SJSA1 (cell line): ENCODE measurements at places on chromosomes 3 and 15. TPM values are rescaled to one million over a fixed set of nuclear protein-coding genes. Genes with fewer than 3 reads are reported as not detected.

The RPUSD2 gene
- total RNA-seq: 16.4 and 25.9 TPM in 2 replicates

DNA sequence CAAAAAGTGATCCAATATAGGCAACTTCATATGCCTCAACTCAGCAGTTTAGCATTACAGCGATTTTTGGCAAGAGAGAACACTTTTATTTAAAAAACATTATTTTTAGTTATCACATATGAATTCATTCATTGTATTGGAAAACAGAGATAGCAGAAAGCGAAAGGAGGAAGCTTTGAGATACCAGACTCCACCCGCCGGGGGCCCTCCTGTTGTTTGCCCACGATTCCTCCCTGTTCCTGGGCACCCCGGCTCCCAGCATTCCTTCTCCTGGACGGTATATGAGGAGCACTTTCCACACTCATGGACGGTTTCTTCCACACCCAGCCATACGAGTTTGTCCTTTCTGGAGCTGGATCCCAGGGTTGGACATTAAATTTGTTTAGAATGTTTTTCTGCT is 18.2 kb downstream of the APBA2 start:
- no peak for DNase-seq

DNA sequence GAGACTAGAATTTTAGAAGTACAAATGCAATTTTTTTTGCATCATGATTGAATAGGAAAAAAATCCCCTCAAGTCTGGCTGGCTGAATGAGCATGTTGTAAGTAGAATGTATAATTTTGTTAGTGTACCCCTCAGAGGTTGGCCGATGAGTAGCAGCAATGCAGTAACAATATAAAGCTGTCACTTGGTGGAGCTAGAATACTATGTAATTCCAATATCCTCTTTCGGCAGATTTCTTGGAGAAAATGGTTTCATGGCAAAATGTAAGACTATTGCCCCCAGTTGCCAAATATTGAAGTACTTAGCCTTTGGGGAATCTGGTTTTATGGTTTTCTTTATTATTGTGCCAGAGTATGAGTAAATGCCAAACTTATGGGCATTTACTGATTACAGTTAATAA is 39.8 kb upstream of the SGO1 start:
- no peak for DNase-seq

The PARP3 gene
- 14.7 and 17.9 TPM in 2 replicates for total RNA-seq

- no peak for DNase-seq
Measured at GRCh38 chr3:88641033-88641604, 466.3 kb upstream of the EPHA3 start.

GRCh38 chr15:25248583-25249235 is 190.1 kb downstream of the UBE3A start:
- no peak for DNase-seq

- DNase-seq: no peak
Measured at GRCh38 chr15:49982584-49982983, 136.4 kb downstream of the ATP8B4 start.

GRCh38 chr3:35524856-35525255 is 114.5 kb upstream of the ARPP21 start:
- DNase-seq: no peak

The ESYT3 gene
- total RNA-seq: 0.06 and 0.76 TPM in 2 replicates

The ATP13A5 gene
- not detected in 2 replicates for total RNA-seq

The CEMIP gene
- total RNA-seq: 0.03 TPM in 1 of 2 replicates, not detected in the other

GRCh38 chr3:114451561-114452018 is 157.8 kb downstream of the TIGIT start:
- DNase-seq: peak; percentile 15

The CLEC3B gene
- total RNA-seq: 4.4 and 11.6 TPM in 2 replicates

The HCLS1 gene
- not detected in 2 replicates for total RNA-seq

DNA sequence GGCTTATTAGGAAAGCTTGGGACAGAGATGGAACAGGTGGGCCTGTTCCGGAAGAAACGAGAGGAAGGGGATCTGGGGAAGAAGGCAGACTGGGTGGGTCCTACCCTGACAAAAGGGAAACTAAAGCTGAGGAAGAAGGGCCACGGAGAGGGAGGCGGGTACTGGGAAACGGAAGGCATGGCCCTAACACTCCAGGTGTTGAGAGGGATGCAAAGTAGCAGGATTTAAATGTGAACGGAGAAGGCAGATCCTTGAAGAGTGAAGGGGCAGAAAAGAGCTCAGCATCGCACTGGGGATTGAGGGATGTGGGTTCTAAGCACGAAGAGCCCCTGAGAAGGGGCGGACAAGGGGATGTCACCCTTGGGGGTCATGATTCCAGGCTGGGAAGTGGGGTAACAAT is 735 bp downstream of the STIMATE start:
- DNase-seq: no peak

GRCh38 chr3:130795396-130795795 is 48.8 kb upstream of the PIK3R4 start:
- DNase-seq: no peak

- no peak for DNase-seq
Measured at GRCh38 chr3:78015856-78016255, 976.0 kb downstream of the ROBO2 start.

DNA sequence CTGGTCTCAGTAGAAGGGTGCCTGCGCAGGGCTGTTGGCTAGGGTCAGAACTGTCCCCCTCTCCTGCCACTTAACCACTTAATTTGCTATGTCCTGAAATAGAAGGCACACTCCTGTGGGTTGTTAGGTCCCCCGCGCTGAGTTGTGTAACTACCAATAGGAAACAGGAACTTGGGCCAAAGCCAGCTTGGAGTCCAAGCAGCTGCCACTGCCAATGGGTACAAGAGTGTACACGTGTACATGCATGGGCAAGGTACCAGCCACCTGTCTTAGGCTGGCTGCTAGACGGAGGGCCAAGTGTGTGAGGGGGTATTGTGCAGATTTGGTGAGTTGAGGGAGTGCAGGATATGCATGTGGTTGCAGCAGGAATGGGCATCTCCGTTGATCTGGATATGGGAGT is 29.7 kb upstream of the POLG start:
- DNase-seq: no peak
